ENCODE measurements at places on chromosomes 4 and X. TPM values are rescaled to one million over a fixed set of nuclear protein-coding genes. Genes with fewer than 3 reads are reported as not detected.

DNA sequence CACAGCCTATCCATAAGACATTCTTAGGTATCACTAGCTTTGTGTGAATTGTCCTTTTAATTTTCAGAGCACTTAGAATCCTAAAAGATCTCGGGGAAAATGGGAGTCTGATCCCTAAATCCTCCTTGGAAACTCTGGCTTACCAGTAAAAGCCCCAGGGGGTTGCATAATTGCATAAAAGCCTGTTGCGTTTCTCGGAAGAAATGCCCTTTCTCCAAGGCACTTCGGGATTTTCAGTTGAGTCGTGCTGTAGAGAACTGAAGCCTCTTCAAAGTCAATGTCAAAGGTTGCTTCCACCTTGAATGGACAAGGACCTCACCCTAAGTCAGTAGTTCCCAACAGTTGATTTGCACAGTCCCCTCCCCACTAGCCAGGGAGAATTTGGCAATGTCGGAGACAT lies 20.8 kb downstream of the FAM184B start:
- no peak overlapping the region for H3K4me3 ChIP-seq
- H3K36me3 ChIP-seq = no peaks in the 10 kb centered on the region
- no peaks in the 10 kb centered on the region for H3K4me1 ChIP-seq
- peaks cover 4% of the 10 kb centered on the region for H3K27me3 ChIP-seq
- DNase-seq = no peak

MXD4 gene
- 50.2 TPM for total RNA-seq

DNA sequence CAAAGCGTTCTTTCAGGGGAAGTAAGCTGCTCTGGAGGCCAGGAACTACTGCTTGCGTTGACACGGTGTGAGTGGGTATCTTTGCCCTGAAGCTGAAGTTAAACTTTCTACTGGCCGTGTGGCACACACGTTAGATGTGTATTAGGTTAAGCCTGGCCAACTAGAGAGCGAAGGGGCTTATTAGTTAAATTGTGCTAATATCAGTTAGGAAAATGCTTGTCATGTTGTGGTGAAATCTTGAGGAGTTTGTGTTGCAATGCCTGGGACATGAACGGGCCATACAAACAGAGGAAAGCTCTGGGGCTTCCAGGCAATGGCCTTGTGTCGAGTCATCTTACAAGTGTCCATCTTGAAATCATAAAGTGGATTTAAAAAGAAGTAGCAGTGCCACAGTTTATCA lies 62.6 kb downstream of the NSUN7 start:
- no peak overlapping the region for H3K4me3 ChIP-seq
- no peak overlapping the region for H3K27ac ChIP-seq
- no peaks in the 10 kb centered on the region for H3K4me1 ChIP-seq
- DNase-seq = peak; percentile 5

DNA sequence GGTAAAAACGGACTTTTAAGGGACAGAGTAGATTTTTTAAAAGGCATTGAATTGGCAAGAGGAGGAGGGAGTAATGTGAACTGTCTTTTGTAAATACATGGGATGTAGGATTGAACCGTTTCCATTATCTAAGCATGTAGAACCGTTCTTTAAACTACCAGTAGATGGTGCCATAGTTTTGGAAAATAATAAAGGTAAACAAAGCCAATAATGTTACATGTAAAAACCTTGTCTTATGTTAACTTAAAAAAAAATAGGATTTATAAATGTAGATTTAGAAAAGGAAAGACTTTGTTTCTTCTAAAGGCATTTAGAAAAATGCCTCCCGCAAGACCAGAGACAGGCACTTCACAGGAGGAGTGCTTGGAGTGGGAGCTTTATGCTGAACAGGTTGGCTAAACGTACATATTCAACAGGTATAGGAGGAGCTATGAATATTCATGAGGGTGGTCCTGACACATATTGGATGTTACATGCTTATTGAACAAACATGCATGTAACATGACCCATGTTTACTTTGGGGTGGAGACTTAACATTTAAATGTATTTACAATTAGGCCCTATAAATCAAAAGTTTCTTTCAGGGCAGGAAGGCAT lies 45.5 kb upstream of the FAM241A start:
- DNase-seq = peak; percentile 66
- peak overlapping the region; percentile 47 for H3K27ac ChIP-seq
- H3K36me3 ChIP-seq = no peaks in the 10 kb centered on the region
- H3K27me3 ChIP-seq = no peaks in the 10 kb centered on the region

IGBP1 gene
- total RNA-seq = 36.3 TPM

- H3K27me3 ChIP-seq = no peaks in the 10 kb centered on the region
- no peak overlapping the region for H3K4me3 ChIP-seq
Measured at GRCh38 chrX:152819266-152819665, 11.3 kb downstream of the CETN2 start.

DNA sequence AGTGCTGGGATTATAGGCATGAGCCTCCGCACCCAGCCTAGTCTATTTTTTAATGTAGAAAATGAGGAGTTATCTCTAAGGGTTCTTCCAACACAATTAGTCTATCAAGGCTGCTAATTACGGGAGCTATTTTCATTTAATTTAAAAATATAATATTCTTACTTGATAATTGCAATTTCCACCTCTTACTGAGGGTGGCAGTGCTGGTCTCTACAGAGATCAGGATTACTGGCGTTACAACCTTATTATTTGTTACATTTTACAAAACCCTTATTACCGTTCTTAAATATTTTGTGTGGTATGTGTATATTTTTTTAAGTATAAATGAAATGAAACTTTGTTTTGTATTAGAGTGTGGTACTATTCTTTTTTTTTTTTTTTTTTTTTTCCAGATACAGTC lies 17.6 kb upstream of the GK start:
- H3K36me3 ChIP-seq = no peaks in the 10 kb centered on the region
- no peaks in the 10 kb centered on the region for H3K27me3 ChIP-seq
- no peak overlapping the region for H3K27ac ChIP-seq
- no peaks in the 10 kb centered on the region for H3K4me1 ChIP-seq
- H3K4me3 ChIP-seq = no peak overlapping the region

AR gene
- not detected for total RNA-seq

BGN gene
- total RNA-seq = 1.4 TPM

- no peak for DNase-seq
- no peaks in the 10 kb centered on the region for H3K27me3 ChIP-seq
Measured at GRCh38 chr4:176149680-176150355, 45.6 kb downstream of the SPATA4 start.

DNA sequence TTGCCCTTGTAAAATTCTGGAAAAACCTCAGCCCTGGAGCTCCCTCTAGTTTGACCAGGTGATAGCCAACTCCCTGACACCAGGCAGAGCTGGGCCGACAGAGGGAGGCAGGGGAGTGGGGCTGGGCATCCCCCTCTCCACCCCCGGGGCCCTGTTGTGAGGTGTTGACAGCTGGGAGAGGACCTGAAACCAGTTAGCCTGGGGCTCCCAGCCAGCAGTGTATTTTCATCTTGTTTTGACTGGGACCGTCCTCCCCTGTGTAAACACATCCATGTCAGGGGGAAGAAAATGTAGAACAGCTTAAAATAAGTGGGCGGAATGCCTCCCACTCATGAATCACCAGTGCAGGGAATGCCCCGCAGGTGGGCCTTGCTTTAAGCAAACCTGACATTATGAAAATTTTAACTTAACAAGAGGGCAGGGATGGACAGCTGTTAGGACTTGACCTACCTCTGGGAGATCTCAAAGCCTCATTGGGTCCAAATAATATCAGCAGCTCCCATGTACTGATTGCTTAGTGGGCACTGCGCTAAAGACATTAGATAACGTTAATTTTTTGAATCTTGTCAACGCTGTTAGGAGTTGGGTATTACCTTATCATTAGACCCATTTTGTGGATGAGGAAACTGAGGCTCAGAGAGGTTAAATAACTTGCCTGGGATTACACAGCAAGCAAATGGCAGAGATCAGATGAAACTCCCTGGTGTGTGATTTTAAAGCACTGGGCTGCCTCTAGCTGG lies 45.9 kb downstream of the TSC22D3 start:
- no peak overlapping the region for H3K4me3 ChIP-seq
- H3K27me3 ChIP-seq = peaks cover 44% of the 10 kb centered on the region
- no peak overlapping the region for H3K27ac ChIP-seq
